ENCODE measurements at places on chromosomes 11 and 22.

GRCh38 chr22:47034905-47035419 is 272.5 kb downstream of the TBC1D22A start:
- no peak for DNase-seq

DNA sequence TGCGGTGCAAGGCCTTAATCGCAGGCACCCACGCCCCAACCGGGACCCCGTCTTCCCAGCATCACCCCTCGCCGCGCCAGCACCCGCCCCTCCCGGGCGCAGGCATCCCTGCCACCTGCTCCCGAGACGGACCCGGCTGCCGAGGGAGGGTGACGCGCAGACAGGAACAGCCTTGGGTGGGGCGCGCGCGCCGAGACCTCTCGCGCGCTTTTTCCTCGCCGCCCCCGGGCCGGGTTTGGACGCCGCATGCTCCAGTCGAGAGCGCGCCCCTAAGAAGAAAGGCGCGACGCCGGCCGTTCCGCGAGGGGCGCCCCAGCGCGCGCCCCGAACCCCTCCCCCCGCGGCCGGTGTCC is 504 bp downstream of the CFL1 start:
- DNase-seq, result no peak

DNA sequence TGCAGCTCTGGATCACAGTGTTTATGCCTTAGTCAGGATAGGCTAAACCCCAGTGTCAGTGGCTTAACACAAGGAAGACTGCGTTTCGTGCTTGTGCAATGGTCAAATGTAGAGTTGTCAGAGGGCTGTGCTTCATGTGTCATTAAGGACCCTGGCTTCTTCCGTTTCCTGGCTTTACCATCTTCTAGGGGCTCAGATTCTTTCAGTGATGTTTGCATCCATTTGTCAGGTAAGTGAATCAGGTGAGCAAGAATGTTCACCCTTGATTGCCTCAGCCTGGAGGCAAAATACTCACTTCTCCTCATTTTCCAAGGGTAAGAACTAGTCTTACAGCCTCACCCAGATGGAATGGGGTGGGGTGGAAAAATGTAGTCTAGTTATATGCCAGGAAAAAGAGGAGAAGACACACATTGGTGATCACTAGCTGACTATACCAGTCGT is 20.5 kb upstream of the AMOTL1 start:
- no peak for DNase-seq

DNA sequence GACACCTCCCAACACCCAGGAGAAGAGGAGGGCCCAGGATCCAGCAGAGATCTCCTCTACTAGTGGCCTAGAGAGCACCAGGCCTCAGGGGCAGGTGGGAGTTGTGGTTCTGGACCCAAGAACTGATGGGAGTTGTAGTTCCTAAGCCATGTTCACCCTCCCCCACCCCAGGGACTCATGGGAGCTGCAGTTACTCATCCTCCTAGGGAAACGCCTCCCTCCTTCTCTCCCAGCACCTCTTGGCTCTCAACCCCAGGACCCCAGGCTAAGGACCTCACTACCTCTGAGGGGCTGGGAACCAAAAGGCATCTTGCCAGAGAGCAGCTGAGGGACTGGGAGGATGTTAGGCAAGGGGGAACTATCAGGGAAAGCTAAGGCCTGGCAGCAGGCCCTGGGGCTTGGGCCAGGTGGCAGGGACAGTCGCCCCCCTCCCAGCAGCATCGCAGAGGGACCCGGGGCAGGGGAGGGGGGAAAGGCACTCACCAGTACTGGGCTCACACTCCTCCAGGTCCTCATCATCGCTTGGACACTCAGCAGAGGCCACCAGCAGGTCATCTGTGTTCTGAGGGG is 28.9 kb downstream of the SLC22A12 start:
- DNase-seq, result no peak

- DNase-seq, result no peak
Observed at GRCh38 chr11:5713695-5714094, 22.6 kb upstream of the OR56B1 start.

DNA sequence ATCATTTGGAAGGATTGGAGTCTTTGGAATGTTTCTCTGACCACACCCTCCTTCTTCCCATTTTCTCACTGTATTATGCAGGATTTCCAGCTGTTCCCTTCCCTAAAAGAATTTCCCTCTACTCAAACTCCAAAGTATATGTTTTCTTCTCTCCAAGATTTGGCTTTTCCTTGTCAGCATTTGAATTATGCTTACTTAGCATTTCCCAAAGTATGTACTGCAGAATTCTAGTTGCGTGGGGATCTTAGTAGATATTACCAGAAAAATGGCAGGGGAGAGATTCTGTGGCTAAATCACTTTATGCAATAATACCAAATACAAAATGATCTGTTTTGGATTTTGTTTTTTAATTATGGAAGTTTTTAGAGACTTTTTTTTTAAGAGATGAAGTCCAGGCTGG is 142.3 kb downstream of the OR4C45 start:
- no peak for DNase-seq

DNA sequence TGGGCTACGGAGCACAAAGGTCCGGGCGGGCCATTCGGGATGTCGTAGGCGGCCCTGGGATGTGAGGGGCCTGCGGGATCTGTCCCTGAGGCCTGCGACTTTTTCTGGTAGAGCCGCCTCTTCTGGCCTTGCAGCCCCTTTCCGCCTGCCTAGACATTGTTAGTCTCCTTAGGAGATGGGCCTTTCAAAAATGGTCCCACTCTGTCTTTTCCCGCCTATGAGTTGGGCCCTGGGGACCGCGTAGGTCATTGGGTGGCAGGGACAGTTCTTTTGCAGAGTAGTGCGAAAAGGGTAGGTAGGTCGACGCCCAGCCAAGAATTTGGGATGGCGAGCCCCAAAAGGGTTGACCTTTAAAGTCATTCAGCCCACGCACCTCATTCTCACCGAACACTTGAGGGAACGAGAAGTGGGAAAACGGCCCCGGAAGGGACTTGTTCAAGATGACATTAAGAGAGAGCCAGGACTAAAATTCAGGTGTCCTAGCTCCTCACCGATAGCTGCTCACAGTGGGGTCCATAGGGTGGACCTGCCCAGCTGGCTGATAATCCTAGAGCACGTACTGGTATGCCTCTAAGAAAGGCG is 785 bp downstream of the OTUB1 start:
- DNase-seq, result no peak

DNA sequence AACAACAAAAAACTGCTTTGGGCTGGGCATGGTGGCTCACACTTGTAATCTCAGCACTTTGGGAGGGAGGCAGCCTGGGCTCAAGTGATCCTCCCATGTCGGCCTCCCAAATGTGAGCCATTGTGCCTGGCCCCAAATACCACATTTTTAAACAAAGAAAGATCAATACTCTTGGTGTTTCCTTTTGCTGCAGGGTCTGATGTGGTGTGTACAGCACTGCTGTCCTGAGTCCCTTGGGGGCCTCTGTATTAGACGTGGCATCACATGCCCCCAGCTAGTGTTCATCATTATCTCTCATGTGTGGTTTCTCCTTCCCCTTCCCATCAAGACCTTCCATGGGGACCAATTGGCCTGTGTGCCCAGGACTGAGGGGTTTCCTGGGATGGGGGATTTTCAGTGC is 20.5 kb upstream of the XBP1 start:
- DNase-seq, result no peak

DNA sequence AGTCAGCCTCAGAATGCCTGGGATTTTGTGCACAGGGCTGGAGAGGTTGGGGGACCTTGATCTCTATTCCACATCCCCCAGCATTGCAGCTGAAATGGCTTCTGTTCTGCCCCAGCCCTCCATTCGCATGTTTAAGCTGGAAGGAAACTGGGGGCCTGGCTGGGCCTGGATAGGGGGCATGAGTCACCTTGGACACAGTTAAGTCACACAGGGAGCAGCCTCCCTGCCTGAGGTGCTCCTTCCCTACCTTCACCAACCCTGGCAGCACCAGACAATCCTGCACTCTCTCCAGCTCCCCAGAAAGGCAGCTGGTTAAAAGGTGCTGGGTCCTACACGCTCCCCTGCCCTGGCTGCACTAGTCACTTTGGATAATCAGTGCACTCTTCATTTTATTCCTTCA is 763 bp downstream of the SMIM45 start:
- no peak for DNase-seq

DNA sequence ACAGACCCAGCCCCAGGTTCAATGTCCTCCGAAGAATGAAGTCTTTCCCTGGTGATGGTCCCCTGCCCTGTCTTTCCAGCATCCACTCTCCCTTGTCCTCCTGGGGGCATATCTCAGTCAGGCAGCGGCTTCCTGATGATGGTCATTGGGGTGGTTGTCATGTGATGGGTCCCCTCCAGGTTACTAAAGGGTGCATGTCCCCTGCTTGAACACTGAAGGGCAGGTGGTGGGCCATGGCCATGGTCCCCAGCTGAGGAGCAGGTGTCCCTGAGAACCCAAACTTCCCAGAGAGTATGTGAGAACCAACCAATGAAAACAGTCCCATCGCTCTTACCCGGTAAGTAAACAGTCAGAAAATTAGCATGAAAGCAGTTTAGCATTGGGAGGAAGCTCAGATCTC is 14.1 kb downstream of the APOL1 start:
- no peak for DNase-seq

GRCh38 chr22:39444937-39445465 is 11.8 kb upstream of the MGAT3 start:
- DNase-seq, result no peak

DNA sequence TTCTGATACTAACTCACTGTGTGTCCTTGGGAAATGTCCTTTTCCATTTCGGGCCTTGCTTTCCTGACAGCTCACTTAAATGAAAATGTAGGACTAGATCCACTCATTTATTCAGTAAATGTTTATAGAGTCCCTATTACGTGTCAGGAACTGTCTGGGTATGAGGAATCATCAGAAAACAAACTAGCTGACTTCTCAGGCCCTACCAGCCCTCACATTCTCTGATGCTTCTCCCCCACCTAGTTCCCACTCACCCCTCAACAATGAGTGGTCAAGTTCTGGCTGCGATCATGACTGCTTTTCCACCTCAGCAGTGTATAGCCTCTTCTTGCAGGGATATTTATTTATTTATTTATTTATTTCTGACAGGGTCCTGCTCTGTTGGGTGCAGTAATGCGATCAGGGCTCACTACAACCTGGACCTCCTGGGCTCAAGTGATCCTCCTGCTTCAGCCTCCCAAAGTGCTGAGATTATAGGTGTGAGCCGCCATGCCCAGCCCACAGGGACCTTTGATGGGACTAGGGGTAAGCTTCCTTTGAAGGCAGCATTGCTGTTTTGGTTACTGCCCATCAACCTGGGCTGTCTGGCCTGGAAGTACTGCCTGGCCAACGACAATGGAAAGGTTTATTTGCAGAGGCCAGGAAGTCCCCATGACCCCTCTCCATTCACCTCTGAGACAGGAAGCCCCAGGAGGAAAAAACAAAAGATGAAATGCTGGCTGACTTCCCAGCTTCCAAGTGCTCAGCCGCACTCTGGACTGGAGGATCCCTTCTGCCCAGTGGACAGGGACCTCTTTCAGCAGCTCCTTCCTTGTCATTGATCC is 33.1 kb upstream of the POLD3 start:
- no peak for DNase-seq

GRCh38 chr11:33808228-33808828 is 34.0 kb upstream of the FBXO3 start:
- DNase-seq, result peak; percentile 67

GRCh38 chr22:40289991-40290459 is 56.3 kb upstream of the ADSL start:
- no peak for DNase-seq

- DNase-seq, result no peak
Observed at GRCh38 chr11:134669796-134670195, 257.8 kb upstream of the B3GAT1 start.

- DNase-seq, result no peak
Observed at GRCh38 chr11:3102641-3102921, 45.4 kb upstream of the CARS1 start.

- no peak for DNase-seq
Observed at GRCh38 chr22:47811971-47812370, 1049.5 kb downstream of the TBC1D22A start.

GRCh38 chr11:125603207-125603606 is 10.6 kb downstream of the STT3A start:
- no peak for DNase-seq

GRCh38 chr11:26964339-26964738 is 29.6 kb upstream of the FIBIN start:
- DNase-seq, result no peak

DNA sequence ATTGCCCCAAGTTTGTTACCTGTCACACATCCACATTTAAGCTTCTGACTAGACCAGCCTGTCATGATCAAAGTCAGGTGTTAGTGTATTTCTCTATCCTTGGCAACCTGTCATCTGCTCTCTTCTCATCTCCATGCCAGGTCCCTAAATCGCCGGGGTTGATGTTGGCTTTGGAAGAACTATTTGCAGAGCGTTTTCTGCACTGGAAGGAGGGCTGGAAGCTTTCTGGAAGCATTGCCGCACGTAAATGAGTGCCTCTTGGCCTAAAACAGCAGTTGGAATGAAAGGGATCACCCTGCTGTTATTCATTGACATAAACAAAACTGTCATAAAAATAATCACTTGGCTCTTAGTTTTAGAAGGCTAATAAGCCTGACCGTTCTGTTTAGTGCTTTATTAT is 1.4 kb downstream of the TTC12 start:
- no peak for DNase-seq

DNA sequence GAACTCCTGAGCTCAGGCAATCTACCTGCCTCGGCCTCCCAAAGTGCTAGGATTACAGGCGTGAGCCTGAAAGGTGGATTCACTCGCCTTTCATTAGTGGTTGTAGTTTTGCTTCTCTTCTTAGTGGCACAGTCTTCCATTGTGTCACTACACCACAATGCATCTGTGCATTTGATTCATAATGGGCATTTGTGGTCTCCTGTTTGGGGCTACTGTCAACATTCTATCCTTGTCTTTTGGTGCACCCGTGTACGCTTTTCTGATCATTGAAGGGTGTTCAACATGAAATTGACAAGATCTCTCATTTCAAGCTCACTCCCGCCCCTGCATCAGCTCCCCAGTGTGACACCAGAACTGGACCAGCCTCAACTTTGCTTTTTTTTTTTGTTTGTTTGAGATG is 2.0 kb upstream of the SYT12 start:
- no peak for DNase-seq

DNA sequence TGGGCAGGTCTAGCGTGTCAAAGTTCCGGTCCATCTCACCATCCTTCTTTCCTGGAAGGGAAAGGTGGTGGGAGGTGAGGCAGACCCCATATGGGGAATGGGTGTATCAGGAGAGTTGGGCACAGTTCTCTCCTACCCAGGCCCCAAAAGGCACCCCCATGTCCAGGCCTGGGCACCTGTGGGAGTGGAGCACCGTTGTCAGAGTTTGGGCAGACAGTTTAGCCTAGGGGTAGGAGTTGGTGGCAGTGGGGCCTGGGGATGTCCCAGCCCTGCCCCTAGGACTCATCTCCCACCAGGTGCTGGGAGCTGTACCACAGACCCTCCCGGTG is 34.1 kb upstream of the TXNRD2 start:
- no peak for DNase-seq

- DNase-seq, result no peak
Observed at GRCh38 chr11:117997823-117998579, 11.8 kb downstream of the IL10RA start.

All from NCI-H1930 (cell line).